ENCODE measurements at places on chromosomes 2 and 18.

DNA sequence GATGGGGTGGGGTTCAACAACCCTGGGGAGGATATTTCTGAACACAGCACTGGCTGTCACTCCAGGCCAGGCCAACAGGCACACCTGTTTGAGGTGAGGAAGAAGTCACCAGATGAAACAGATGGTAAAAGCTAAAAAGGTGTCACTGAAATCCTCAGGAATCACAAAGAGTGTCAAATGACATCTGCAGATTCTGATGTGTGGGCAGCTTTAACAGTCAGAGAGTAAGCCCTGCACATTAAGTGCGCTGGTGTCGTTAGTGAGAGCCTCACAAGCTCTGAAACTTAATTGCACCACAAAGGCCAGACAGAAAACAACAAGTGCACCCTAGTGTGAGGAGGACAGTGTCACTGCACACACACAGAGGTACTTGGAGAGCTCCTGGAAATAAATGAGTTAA, 13.6 kb downstream of the FLACC1 start:
- DNase-seq: no peak

DNA sequence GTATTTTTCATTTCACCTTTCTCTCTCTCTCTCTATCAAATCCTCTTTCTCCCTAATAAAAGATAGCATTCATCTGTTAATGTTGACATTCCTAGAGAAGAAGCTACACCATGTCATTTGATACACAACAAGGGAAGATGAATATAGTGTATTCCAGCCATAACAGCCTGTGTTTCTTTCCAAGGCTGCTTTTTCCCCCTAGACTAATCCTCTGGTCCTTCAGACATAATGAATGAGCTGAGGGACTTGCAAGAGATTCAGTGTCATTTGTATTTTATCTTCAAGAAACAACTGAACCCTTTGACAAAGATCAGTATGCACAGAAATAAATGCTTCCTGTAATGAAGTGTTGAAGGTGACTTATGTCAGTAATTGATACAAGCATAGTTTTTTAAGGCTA, 284.0 kb upstream of the NXPH2 start:
- no peak for DNase-seq

DNA sequence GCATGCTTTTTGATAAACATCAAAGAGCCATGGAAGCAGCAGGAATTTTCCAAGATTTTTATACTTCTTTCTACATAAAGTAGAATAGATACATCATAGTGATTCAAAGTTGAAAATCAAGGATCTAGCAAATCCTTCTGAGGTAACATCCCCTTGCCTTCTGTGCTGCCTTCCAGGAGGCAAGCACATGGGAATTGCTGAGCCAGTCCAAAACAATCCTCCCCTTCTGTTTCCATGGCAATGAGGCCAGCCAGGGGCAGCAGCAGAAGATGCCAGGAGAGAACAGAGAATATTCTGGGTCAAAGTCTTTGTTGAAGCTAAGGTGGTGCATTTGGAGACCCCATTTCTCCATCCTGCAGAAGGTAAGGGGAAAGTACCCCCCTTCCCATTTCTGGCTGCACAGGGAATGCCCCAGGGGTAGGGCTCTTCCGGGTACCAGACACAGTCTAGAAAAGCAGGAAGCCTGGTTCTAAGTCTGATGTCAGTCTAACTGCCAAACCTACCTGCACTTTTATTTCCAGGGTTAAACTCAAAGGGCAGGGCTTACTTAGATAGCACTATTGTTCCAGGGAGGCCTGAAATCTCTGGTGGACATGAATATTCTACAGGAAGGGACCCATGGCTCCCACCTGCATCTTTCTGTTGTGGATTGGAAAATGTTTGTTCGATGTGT, 22.1 kb downstream of the CENPA start:
- DNase-seq: no peak

GRCh38 chr2:68828887-68829708, 42.1 kb downstream of the BMP10 start:
- peak; percentile 94 for DNase-seq

GRCh38 chr2:46268196-46268595, 29.0 kb upstream of the EPAS1 start:
- no peak for DNase-seq
